ENCODE measurements at places on chromosomes 6 and 20.
A peak's percentile ranks its signal among the peaks of the same experiment; 100 is the strongest.

GRCh38 chr6:166461821-166462460, 79.2 kb upstream of the MPC1 start:
- no peak for DNase-seq

- DNase-seq: no peak
Observed at GRCh38 chr6:166169549-166170421, 2.1 kb upstream of the TBXT start.

GRCh38 chr20:16104783-16105182, 468.5 kb downstream of the KIF16B start:
- DNase-seq: no peak

DNA sequence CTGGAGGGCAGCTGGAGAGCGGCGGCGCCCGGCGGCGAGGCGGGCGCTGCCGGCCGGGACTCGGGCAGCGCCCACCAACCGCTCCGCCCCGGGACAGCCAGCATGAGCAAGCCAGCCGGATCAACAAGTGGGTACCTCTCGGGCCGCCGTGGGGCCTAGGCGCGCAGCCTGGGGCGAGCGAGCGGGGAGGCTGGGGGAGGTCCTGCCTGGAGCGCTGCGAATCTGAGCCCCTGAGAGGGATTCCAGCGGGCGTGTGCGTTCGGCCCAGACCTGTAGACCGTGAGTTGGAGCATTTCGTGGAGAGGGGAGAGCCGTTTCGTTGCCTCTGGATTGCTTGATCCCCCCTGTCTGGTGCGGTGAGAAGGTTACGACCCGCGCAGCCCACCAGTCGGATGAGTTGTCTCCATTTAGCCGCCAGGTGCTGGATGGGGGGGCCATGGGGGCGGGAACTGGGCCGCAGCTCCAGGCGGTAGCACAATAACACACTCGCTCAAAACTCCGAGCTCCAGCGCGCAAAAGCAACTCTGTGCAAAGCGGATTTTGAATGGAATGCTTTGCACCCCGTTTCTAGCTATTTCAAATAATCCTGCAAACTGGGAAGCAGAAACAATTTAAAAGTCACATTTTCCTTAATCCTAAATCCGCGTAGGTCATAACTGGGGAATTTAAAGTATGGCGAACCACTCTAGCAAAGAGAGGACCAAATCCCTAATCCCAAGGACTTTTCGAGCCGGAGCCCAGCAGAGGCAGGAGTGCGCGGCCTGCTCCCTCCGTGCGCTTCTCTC, 1.0 kb downstream of the NR2E1 start:
- no peak for DNase-seq

- DNase-seq: no peak
Observed at GRCh38 chr6:66897576-66897975, 1190.5 kb upstream of the EYS start.

- DNase-seq: no peak
Observed at GRCh38 chr20:53773792-53774401, 180.3 kb upstream of the ZNF217 start.

GRCh38 chr6:139708337-139709199, 334.1 kb upstream of the CITED2 start:
- DNase-seq: peak; percentile 80

DNA sequence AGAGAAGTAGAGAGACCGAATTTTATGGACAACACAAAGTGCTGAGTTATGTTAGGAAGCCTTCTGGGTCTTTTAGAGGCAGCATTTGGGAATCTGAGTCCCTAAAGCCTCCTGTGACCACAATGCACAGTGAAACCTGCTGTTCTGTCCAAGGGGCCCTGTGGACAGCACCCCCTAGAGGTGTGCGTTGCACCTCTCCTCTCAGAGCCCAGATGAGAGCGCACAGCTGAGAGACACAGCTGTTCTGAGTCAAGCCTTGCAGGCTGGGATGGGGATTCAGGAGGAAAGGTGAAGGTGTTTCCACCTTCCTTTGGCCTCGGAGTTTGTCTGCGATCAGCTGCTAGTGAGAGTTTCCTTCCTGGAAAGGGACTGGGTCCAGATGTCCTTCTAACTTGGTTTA, 13.0 kb downstream of the PCK1 start:
- no peak for DNase-seq

DNA sequence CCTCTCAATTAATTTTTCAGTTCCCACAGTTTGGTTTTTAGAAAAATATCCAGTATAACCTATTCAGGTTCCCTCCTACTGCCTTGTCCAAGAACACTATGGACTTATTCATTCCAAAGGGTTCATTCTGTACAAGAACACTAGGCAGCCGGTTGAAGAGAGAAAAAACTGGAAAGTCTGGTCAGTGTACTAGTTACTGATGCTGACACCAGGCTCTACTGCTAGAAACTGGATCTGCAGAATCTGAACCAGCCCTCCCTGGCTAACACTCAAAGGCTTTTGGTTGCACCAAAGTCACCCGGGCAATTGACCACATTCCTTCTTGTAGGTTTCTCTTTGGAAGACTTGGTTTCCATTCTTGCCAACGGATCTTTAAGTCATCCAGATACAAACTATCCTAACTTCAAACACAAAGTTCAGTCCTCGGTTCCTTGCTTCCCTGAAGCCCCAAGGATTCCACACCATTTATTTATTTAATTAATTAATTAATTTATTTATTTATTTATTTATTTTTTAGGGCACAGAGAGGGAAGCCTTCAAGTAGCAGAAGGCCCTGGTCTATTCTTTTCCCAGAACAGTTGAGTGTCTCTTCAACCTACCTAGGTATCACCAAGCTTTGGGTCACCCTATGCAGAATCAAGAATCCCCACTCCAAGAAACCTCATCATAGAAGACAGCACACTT, 268.1 kb downstream of the ADGB start:
- DNase-seq: no peak

- DNase-seq: no peak
Observed at GRCh38 chr6:5761370-5761769, 245.4 kb downstream of the NRN1 start.

DNA sequence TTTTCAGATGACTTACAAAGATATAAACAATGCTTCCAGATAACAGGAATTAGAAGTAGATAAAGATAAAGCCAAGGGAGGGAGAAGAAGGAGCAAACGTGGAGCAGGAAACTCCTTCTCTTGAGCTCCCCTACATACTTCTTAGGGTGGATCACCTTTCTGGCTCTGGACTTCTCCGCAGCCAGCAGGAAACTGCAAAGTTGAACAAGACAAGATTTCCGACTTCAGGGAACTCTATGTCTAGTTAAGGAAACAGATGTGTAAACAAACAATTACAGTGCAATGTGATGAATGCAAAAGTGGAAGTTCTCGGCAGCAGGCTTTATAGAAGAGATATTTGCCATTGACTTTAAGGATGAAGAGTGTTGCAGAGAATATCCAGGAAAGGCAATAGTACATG, 134.0 kb upstream of the MARCKS start:
- DNase-seq: no peak

- DNase-seq: no peak
Observed at GRCh38 chr6:111243095-111243494, 155.8 kb downstream of the SLC16A10 start.

GRCh38 chr6:166516251-166516884, 70.1 kb downstream of the RAMACL start:
- no peak for DNase-seq

DNA sequence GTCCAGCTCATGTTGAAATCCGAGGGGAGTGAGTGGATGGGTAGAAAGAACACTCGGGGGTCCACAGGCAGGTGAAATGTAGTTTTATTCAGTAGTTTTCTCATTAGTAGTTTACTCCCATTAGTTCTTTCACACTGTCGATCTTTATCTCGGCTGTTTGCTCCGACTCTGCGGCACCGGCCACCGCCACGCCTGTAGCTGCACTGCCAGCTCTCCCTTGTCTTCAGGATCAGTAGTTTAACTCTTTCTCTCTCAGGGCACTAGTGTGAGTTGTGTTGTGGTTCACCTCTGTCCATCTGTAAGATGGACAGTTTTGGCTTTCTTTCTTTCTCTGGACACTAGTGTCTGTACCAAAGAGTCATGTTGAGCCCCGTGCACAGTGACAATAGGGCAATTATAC, 195.7 kb downstream of the LMBRD1 start:
- no peak for DNase-seq

GRCh38 chr6:12545619-12546409, 170.8 kb upstream of the PHACTR1 start:
- peak; percentile 82 for DNase-seq

- DNase-seq: no peak
Observed at GRCh38 chr6:128233531-128233930, 286.9 kb downstream of the PTPRK start.

DNA sequence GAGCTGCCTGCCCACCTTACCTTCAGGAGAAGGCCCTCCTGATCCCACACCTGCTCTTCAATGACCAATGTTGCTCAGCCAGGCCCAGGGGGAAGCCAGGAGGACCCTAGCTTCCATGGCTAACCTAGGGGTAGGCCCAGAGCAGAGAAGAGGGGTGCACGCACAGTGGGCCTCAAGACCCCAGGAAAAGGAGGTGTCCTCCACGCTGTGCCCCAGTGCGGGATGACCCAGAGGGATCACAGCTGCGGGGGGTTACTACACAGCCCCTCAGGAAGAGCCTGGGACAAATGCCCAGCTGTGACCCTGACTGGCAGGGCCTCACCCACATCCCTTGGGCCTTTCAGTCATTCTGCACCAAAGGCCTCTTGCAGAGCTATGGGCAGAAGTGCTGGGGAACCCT, 31.6 kb upstream of the APMAP start:
- DNase-seq: no peak

GRCh38 chr20:10137533-10137932, 81.1 kb upstream of the SNAP25 start:
- DNase-seq: no peak

DNA sequence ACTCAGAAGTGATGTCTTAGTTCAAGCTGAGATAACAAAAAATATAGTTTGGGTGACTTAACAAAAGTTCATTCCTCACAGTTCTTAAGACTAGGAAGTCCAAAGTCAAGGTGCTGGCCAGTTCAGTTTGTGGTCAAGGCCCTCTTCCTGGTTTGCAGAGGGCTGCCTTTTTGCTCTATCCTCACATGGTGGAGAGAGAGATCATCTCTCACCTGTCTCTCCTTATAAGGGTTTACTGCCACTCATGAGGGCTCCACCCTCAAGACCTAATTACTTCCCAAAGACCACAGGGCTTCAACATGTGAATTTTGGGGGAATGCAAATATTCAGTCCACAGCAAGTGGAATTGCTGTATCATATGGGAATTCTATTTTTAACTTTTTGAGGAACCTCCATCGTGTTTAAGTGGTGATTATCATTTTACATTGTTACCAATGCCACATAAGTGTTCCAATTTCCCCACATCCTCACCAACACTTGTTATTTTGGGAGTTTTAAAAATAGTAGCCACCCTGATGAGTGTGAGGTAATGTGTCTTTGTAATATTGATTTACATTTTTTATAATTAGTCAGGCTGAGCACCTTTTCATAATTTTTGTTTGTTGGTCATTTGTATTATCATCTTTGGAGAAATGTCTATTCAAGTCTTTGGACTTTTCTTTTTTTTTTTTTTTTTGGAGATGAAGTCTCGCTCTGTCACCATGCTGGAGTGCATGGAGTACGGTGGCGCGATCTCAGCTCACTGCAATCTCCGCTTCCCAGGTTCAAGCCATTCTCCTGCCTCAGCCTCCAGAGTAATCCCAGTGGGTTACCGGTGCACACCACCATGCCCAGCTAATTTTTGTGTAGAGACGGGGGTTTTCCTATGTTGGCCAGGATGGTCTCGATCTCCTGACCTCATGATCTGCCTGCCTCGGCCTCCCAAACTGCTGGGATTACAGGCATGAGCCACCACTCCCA, 112.2 kb downstream of the SESN1 start:
- DNase-seq: no peak

DNA sequence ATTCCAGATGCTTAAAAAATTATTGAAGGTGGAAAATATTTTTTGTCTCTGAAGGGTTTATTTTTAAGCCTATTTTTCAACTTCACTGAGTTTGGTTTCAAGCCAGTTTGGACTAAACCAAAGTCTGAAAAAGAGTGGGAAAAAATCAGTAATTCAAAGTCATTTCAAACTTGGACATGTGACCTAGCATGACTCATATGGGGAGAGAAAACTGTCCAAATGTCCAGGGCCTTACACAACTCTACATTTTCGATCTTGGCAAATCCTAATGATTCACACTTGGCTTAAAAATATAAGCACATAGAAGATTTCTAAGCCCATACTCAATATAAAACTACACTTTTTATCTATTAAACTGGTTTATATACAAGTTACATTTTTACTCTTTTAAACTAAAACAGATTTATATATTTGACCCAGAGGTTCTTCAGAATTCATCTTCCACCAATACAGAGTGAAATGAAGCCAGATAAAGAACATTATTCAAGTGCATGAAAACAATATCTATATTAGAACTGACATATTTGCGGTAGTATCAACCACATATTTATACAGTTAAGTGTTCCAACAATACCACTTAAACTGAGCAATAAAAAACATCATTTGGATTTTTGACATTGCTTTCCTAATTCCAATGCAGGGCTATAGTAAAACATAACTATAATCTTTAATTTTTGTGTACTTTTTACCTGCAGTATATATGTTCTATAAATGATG, 110.3 kb upstream of the TCF21 start:
- DNase-seq: no peak

DNA sequence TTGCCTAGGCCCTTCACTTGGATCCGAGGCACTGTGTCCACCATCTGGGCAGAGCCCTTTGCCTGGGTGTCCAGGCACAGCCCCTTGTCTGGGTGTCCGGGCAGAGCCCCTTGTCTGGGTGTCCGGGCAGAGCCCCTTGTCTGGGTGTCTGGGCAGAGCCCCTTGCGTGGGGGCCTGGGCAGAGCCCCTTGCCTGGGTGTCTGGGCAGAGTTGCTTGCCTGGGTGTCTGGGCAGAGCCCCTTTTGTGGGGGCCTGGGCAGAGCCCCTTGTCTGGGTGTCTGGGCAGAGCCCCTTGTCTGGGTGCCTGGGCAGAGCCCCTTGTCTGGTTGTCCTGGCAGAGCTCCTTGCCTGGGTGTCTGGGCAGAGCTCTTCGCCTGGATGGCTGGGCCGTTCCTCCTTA, 443.4 kb upstream of the CDH4 start:
- no peak for DNase-seq

DNA sequence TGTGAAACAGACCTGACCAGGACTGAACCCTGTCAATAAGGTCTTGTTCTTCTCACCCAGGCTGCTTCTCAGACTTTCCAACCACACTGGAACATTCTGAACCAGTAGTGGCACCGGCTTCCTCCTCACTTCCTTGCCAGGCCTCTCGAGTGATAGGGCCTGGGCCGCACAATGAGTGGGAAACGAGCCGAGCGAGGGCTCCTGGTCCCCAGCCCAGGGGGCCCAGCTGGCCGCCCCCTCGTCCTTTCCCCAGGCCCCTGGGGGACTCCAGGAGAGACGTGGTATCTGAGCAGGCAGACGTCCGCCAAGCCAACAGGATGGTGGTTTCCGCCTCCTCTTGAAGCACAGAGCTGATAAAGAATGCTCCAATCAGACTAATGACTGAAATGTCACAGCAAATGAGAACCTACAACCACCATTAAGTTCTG, 117.9 kb downstream of the GMDS start:
- DNase-seq: no peak

GRCh38 chr20:10263385-10264165, 44.9 kb downstream of the SNAP25 start:
- DNase-seq: no peak

GRCh38 chr6:17169291-17169690, 67.4 kb downstream of the STMND1 start:
- no peak for DNase-seq
